ENCODE measurements at places on chromosomes 3 and 15. TPM values are rescaled to one million over a fixed set of nuclear protein-coding genes. Genes with fewer than 3 reads are reported as not detected.

Gene CAMK1
- 65.2 TPM for total RNA-seq

Gene RETNLB
- not detected for total RNA-seq

Gene KCNH8
- not detected for total RNA-seq

Gene SPATA12
- total RNA-seq = 0.15 TPM

Gene CGNL1
- total RNA-seq = 0.29 TPM

Gene TMCO5A
- total RNA-seq = not detected

Gene GOLGA8T
- total RNA-seq = not detected

Gene METTL6
- total RNA-seq = 36.1 TPM

Gene KNL1
- total RNA-seq = 28.2 TPM

Gene CPLX3
- not detected for total RNA-seq

Gene MST1
- total RNA-seq = 10.4 TPM

Gene ATP2C1
- 116 TPM for total RNA-seq

Gene TRH
- total RNA-seq = not detected

Gene TP53BP1
- 97.1 TPM for total RNA-seq

Gene ZNF592
- 4.7 TPM for total RNA-seq

Gene RAD18
- total RNA-seq = 6.5 TPM

Gene RAB7A
- total RNA-seq = 66.2 TPM

Gene IL17RE
- 1.5 TPM for total RNA-seq

Gene GOLGA8K
- total RNA-seq = 0.44 TPM

Gene C2CD4B
- not detected for total RNA-seq

Gene ACAN
- under 0.01 TPM for total RNA-seq

Gene TM6SF1
- 3.0 TPM for total RNA-seq

Gene ANKRD63
- not detected for total RNA-seq

Gene NRG4
- total RNA-seq = 0.15 TPM

Gene PLSCR2
- not detected for total RNA-seq

Gene GOLGA8Q
- 1.5 TPM for total RNA-seq

Gene RHCG
- not detected for total RNA-seq

Gene DLL4
- 0.73 TPM for total RNA-seq

Gene NR2E3
- total RNA-seq = not detected

Gene NMB
- total RNA-seq = 3.6 TPM

Gene CPEB1
- 42.7 TPM for total RNA-seq

Gene CLSTN2
- total RNA-seq = 0.29 TPM

Gene IL5RA
- not detected for total RNA-seq

Gene MLF1
- total RNA-seq = 11.9 TPM

Gene NOX5
- total RNA-seq = 0.83 TPM

Gene FBXL22
- 0.15 TPM for total RNA-seq

Gene CEP97
- 8.6 TPM for total RNA-seq

Gene BFSP2
- total RNA-seq = not detected

Gene CELSR3
- total RNA-seq = 3.5 TPM

Gene UBXN7
- total RNA-seq = 20.3 TPM

Gene RNF111
- 20.7 TPM for total RNA-seq

Gene PLA2G4D
- total RNA-seq = not detected

Gene CDCP1
- total RNA-seq = 9.1 TPM

Gene THRB
- total RNA-seq = 2.0 TPM

Gene GAP43
- total RNA-seq = 0.33 TPM

Gene FHIT
- total RNA-seq = 2.5 TPM

Gene EFHB
- 0.17 TPM for total RNA-seq

Gene TUSC7
- not detected for total RNA-seq

Gene HDAC11
- total RNA-seq = 14.4 TPM

Gene GHRL
- not detected for total RNA-seq

Gene MAGEL2
- total RNA-seq = 0.50 TPM

Gene CCDC191
- 4.2 TPM for total RNA-seq

Measured in smooth muscle cell of trachea (primary cell).